Activated naive CD4-positive, alpha-beta T cell (primary cell): ENCODE measurements at places on chromosomes 2 and 18.

- DNase-seq, result no peak
These were observed 26.7 kb upstream of the ALPP start for GRCh38 chr2:232351686-232352510.

DNA sequence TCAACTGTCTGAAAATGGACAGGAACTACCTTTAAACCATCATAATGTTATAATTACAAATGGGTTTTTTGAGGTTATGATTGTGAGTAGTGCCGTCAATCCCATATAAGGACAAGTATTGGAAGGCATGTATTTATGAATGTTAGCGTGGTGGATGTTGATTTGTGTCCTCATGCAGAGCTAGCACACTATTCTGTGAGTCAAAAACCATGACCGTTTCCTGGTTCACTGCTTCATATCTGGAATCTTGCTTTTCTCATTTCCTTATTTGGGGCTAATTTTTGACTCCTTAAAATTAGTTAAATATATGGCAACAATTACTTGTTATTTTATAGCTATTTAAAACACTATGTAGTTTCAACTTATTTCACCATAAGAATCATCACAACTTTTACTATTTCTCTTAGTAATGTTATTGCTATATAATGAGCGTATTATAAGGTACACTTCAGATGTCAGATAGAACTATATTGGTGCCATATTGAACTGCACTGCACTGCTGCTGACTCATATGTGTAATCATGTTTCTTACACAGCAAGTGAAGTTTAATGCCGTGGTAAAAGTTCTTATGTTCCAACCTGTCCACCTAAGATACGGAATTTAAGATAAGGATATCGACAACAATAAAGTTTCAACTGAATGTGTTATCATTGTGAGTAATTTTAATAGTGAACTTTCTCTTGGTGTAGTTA lies 192.8 kb downstream of the PTGR3 start:
- no peak for DNase-seq

GRCh38 chr2:43045866-43046265 lies 180.5 kb downstream of the ZFP36L2 start:
- DNase-seq, result no peak

- no peak for DNase-seq
These were observed 6.3 kb downstream of the TLK1 start for GRCh38 chr2:171154348-171154747.

DNA sequence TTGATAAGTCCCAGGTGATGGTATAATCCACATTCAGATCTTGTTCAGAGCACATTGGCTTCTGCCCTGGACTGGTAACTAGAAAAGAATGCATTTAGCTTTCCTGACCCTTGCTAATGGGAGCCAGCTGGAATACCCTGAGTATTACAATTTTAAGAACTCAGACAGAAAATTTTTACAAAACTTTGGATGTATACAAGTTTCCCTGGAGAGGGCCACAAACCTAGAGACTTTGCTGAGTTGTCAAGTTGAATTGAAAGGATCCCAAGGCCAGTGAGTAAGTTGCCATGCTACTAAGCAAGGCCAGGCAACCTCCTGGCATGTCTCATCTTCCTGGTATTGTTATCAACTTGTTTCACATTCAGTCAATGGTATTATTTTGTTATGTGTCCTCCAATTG lies 20.0 kb upstream of the NABP1 start:
- no peak for DNase-seq

DNA sequence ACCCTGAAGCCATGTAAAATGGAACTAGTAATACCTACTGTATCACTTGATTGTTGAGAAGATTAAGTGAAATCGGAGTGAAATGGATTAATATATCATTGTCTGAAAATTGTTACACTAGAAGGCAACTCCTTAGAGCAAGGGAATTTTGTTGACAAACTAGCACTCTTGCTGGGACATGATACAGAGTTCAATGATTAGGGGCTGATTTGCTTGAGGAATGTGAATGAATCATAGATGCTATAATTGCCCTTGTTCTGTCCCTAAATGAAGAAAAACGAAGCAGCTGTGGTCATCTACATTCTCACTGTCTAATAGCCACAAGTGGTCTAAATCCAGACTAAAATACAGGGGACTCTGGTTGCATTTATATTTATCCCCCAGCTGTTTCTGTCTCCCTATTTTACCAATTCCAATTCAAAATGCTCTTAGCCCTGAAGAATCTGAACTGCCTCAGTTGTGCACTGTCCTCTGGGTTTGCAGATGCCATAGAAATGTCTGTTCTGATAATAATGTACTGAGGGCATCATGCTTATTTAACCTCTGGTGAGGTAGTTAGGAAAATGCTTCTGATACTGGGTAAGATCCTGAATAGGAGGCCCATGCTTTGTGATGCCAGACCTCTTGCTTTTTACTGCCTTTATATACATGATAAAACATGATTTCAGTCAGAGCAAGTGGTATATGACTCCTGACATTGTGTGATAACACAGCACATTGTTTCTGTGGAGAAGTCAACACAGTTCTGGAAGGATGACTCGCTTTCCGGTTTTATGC lies 382.1 kb downstream of the NRXN1 start:
- DNase-seq, result no peak

- DNase-seq, result no peak
These were observed 372.9 kb upstream of the HS6ST1 start for GRCh38 chr2:128691526-128691925.

- no peak for DNase-seq
These were observed 39.1 kb downstream of the SNED1 start for GRCh38 chr2:241037498-241037897.
